ENCODE measurements at places on chromosomes 5 and 9. TPM values are rescaled to one million over a fixed set of nuclear protein-coding genes. Genes with fewer than 3 reads are reported as not detected.

SCAI gene
- total RNA-seq = 3.9 TPM

RNF183 gene
- total RNA-seq = not detected

SPINK4 gene
- 4.5 TPM for total RNA-seq

DMRTA1 gene
- total RNA-seq = 1.4 TPM

PCDHGA5 gene
- 0.50 TPM for total RNA-seq

PPP2R2B gene
- 0.62 TPM for total RNA-seq

AGXT2 gene
- total RNA-seq = not detected

VLDLR gene
- total RNA-seq = 7.8 TPM

HAPLN1 gene
- 4.5 TPM for total RNA-seq

ANKRD34B gene
- not detected for total RNA-seq

AK8 gene
- total RNA-seq = 0.21 TPM

CD14 gene
- not detected for total RNA-seq

TERT gene
- total RNA-seq = 0.04 TPM

SEMA6A gene
- total RNA-seq = 5.0 TPM

NR3C1 gene
- total RNA-seq = 55.5 TPM

LCN15 gene
- total RNA-seq = not detected

Measured in H4 (cell line).